ENCODE measurements at places on chromosomes 1 and 21.

GRCh38 chr1:156359973-156360372 lies 9.0 kb upstream of the RHBG start:
- DNase-seq, result peak; percentile 64

GRCh38 chr1:6465461-6466005 lies 440 bp downstream of the TNFRSF25 start:
- DNase-seq, result no peak

DNA sequence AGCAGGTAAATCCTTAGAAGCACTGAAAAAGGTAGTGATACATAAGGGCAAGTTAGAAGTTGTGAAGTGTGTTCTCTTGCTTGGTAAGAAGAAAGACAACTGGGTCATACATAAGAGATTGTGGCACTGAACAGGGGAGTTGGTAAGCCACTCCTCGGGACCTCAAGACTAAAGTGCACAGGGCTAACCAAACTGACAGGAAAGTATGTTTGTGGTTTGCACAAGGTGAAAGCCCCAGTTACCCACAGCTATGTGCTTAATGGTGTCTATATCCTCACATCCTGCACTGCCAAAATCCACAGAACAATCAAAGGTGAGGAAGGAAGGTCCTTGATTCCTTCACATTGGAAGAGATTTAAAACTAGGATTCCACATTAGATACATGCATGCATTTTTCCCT lies 276.5 kb downstream of the DNM3 start:
- DNase-seq, result no peak

- DNase-seq, result no peak
Observed at GRCh38 chr1:174448974-174449373, 1.2 kb downstream of the GPR52 start.

GRCh38 chr1:44625348-44625747 lies 48.9 kb downstream of the TMEM53 start:
- no peak for DNase-seq

GRCh38 chr1:167169642-167170041 lies 51.0 kb upstream of the POU2F1 start:
- no peak for DNase-seq

GRCh38 chr1:19453741-19454201 lies 31.6 kb downstream of the CAPZB start:
- DNase-seq, result no peak

DNA sequence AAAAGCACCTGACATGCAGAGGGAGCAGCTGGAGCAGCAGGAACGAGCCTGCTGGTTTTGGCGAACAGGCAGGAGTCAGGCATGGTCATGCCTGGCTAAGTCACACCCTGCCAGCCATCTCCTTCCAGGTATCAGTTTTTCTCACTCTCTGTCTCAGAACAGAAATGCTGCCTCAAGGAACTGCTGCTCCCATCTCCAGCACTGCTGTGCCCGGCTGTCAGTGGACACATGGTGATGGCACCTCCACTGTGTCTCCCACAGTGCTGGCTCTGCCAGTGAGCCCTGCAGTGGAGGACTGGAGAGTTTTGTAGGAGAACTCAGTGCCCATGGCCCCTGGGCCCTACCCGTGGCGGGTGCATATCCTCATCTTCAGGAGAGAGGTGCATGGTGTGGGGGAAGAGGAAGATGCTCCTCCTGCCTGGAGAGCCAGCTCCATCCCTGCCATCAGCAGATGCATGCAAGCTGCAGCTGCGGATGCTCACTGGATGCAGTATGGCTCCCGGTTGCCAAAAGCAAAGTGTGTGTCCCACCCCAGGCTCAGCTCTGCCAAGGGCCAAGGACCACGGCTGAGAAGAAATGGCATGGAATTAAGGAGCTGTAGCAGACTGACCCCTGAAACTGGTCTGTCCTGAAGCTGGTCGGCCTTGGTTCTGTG lies 114.7 kb downstream of the GRIK3 start:
- DNase-seq, result no peak

GRCh38 chr1:2979191-2980072 lies 41.8 kb upstream of the ACTRT2 start:
- DNase-seq, result no peak

DNA sequence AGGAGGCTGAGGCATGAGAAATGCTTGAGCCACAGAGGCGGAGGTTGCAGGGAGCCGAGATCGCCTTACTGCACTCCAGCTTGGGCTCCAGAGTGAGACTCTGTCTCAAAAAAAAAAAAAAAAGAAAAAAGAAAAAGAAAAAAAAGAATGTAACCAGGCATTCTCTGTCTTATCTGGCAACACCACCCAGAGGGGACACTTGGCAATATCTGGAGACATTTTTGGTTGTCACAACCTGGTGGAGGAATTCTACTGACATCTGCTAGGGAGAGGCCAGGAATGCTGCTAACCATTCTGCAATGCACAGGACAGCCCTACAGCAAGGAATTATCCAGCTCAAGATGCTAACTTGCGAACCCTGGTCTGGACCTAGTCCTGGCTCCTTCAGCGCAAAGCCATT lies 2.3 kb upstream of the CNR2 start:
- DNase-seq, result no peak

DNA sequence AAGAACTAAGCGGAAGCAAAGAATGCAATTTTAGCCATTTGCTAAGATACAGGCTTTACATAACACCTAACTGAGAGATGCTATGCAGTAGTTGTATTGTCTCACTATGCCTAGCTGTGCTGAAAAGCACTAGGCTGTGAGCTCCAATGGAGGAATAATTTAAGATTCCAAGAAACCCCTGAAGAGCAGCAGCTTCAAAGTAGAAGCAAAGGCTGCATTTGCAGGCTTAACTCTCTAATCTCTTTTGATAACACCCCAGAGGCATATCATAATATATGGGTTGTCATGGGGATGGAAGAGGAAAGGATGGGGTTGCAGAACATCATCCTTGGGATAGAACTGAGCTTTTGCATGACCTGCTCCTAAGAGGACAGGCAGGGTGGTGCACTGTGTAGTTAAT lies 102.0 kb downstream of the ERG start:
- no peak for DNase-seq

GRCh38 chr1:241356187-241356518 lies 852 bp downstream of the RGS7 start:
- DNase-seq, result peak; percentile 14

DNA sequence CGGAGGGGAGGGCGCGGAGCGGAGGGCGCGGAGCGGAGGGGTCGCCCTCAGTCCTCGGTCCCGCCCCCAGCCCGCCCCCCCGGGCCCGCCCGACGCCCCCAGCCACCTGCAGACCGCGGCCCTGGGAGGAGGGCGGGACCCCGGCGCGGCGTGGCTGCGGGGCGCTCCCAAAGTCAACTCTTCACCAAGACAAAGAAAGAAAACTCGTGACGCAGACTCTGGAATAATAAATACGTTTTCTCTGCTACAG lies 1.2 kb downstream of the HES4 start:
- no peak for DNase-seq

DNA sequence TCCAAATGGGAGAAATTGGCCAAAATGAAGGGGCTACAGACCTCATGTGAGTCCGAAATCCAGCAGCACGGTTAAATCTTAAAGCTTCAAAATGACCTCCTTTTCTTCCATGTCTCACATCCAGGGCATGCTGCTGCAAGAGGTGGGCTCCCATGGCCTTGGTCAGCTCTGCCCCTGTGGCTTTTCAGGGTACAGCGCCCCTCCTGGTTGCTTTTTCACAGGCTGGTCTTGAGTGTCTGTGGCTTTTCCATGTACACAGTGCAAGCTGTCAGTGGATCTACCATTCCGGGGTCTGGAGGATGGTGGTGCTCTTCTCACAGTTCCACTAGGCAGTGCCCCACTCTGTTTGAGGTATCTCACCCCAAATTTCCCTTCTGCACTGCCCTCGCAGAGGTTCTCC lies 78.7 kb downstream of the PRRX1 start:
- no peak for DNase-seq

GRCh38 chr1:51274676-51275075 lies 38.6 kb downstream of the RNF11 start:
- no peak for DNase-seq

GRCh38 chr1:7022058-7022457 lies 236.8 kb downstream of the CAMTA1 start:
- DNase-seq, result no peak

GRCh38 chr1:215018555-215018954 lies 64.0 kb upstream of the KCNK2 start:
- DNase-seq, result no peak
